ENCODE measurements at places on chromosomes 4 and X.

GRCh38 chr4:24003926-24004325 is 114.1 kb upstream of the PPARGC1A start:
- no peak overlapping the region for H3K27ac ChIP-seq
- no peaks in the 10 kb centered on the region for H3K36me3 ChIP-seq
- H3K27me3 ChIP-seq = peaks cover 5% of the 10 kb centered on the region
- H3K4me1 ChIP-seq = no peaks in the 10 kb centered on the region
- no peak overlapping the region for H3K4me3 ChIP-seq

DNA sequence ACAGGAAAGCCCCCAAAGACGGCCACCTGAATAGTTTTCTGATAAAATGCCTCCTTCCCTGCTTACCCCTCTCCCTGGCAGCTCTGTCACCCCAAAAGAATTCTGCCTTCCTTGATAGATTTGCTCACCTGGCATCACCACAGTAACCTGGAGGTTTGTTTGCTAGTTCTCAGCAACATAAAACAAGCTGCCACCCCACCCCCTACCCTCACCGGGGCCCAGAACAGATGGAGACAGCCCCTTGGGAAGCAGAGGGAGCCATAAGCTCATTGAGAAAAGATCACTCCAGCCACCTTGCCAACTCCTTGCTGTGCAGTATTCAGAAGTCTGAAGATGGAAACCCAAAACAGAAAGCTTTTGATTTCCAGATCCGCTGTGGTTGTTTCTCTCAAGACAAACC is 108.6 kb downstream of the DHX15 start:
- no peak for DNase-seq
- H3K4me3 ChIP-seq = no peak overlapping the region
- H3K27me3 ChIP-seq = peaks cover 47% of the 10 kb centered on the region
- H3K4me1 ChIP-seq = peaks cover 15% of the 10 kb centered on the region

- H3K4me3 ChIP-seq = no peak overlapping the region
- no peaks in the 10 kb centered on the region for H3K4me1 ChIP-seq
- H3K27me3 ChIP-seq = no peaks in the 10 kb centered on the region
- peaks cover 12% of the 10 kb centered on the region for H3K36me3 ChIP-seq
- H3K27ac ChIP-seq = no peak overlapping the region
- DNase-seq = no peak
Observed at GRCh38 chr4:10083861-10084641, 32.5 kb downstream of the WDR1 start.

- H3K36me3 ChIP-seq = no peaks in the 10 kb centered on the region
- H3K4me1 ChIP-seq = no peaks in the 10 kb centered on the region
- no peak overlapping the region for H3K4me3 ChIP-seq
- H3K27me3 ChIP-seq = no peaks in the 10 kb centered on the region
- no peak for DNase-seq
Observed at GRCh38 chr4:57442831-57443291, 332.7 kb upstream of the IGFBP7 start.

DNA sequence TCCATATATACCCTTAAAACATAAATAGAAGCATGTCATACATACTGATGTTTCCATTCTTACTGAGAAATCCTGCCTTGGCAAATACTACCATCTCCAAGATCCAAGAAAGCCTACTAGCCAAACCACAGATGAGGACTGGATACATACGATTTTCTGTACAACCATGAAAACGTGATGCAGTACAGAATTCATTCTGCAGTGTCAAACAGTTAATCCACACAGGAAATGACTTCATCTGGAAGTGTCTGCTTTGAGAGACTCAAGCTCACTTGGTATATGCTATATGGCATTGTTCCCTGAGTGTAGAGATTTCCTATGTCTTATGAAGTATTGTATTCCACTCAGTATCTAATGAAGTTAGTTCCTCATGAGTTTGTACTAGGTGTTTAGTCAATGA is 94.3 kb downstream of the CT47B1 start:
- H3K27me3 ChIP-seq = peaks cover 2% of the 10 kb centered on the region
- no peaks in the 10 kb centered on the region for H3K36me3 ChIP-seq
- no peak for DNase-seq
- H3K4me3 ChIP-seq = no peak overlapping the region
- H3K27ac ChIP-seq = no peak overlapping the region
- H3K4me1 ChIP-seq = no peaks in the 10 kb centered on the region

- H3K4me1 ChIP-seq = no peaks in the 10 kb centered on the region
- H3K36me3 ChIP-seq = no peaks in the 10 kb centered on the region
- no peak for DNase-seq
- peaks cover 15% of the 10 kb centered on the region for H3K27me3 ChIP-seq
Observed at GRCh38 chr4:44662623-44663005, 11.2 kb upstream of the YIPF7 start.

DNA sequence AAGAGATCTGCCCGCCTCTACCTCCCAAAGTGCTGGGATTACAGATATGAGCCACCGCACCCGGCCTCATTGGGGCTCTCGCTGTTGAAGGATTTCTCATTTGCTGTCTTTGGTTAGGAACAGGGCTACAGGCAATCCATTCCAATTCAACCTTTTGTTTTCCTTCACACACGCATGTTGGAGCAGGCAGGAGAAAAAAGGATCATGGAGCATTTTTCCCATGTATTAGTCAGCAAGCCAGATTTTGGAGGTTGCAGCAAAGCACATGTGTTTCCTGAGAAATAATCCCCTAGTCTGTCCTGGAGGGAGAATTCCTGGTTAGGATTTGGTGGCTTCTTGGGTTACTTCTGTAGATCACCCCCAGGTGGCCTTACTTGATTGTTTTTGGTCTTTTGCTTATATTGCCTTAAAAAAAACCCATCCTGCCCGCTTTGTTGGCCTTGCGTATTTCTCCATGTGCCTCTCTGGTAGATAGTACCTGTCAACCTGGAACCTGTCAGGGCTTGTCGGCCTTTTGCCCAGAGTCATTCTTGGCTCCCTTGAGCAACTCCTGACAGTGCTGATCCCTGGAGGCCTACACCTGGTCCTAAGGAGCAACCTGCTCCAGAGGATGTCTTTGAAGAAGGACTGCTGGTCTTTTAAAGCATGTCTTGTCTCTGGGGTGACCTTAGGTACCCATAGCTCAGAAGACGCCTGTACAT is 82.4 kb upstream of the CLCN4 start:
- no peak overlapping the region for H3K4me3 ChIP-seq
- H3K36me3 ChIP-seq = peaks cover under 1% of the 10 kb centered on the region
- DNase-seq = no peak

- no peak overlapping the region for H3K27ac ChIP-seq
- H3K4me1 ChIP-seq = no peaks in the 10 kb centered on the region
- H3K4me3 ChIP-seq = no peak overlapping the region
- H3K36me3 ChIP-seq = no peaks in the 10 kb centered on the region
- no peak for DNase-seq
Observed at GRCh38 chr4:106762666-106763443, 273.3 kb downstream of the DKK2 start.

DNA sequence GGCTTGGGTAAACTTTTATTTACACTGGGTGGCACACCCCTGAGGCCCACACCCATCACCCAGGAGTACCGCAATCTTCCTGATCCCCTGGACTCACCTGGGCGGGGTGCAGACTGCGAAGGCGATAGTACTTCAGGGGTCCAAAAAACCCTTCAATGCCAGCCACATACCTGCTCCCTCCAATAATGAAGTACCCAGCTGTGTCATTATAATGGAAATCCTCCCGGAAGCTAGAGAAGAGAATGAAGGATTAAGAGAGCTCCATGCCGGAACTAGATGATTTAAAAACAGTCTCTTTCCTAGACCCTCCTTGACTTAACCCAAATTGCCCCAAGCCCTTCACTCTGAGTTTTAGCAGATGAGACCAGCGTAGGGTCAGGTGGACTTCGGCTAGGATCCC is 40.9 kb downstream of the SEL1L3 start:
- DNase-seq = no peak
- no peak overlapping the region for H3K4me3 ChIP-seq
- H3K4me1 ChIP-seq = no peaks in the 10 kb centered on the region
- H3K27me3 ChIP-seq = no peaks in the 10 kb centered on the region
- H3K27ac ChIP-seq = no peak overlapping the region

DNA sequence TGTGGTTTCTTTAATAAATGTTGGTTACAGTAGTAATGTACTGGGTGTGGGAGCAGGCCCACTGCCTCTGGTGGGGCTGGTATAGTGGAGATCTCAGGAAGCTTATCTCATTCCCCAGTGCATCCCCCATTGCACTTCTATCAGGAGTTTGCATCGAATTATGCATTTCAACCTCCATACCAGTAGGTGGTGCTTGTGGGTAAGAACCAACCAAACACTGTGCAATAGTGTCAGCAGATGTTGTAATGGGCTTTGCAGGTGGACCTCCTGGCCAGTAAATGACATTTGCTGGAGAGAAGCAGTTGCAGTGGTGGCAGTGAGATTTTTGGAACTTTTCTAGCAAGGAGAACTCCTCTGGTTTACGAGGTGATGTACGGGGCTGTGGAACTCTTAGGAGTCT is 150.6 kb downstream of the POU3F4 start:
- H3K36me3 ChIP-seq = no peaks in the 10 kb centered on the region
- H3K27ac ChIP-seq = no peak overlapping the region
- no peaks in the 10 kb centered on the region for H3K4me1 ChIP-seq
- H3K27me3 ChIP-seq = no peaks in the 10 kb centered on the region

- H3K27ac ChIP-seq = no peak overlapping the region
- no peak overlapping the region for H3K4me3 ChIP-seq
- H3K27me3 ChIP-seq = no peaks in the 10 kb centered on the region
- no peak for DNase-seq
- H3K36me3 ChIP-seq = no peaks in the 10 kb centered on the region
Observed at GRCh38 chr4:148310756-148311155, 131.5 kb downstream of the NR3C2 start.
